ENCODE measurements at places on chromosomes 3 and 15.

GRCh38 chr3:56908004-56908403 lies 106.3 kb upstream of the ARHGEF3 start:
- DNase-seq, result no peak

DNA sequence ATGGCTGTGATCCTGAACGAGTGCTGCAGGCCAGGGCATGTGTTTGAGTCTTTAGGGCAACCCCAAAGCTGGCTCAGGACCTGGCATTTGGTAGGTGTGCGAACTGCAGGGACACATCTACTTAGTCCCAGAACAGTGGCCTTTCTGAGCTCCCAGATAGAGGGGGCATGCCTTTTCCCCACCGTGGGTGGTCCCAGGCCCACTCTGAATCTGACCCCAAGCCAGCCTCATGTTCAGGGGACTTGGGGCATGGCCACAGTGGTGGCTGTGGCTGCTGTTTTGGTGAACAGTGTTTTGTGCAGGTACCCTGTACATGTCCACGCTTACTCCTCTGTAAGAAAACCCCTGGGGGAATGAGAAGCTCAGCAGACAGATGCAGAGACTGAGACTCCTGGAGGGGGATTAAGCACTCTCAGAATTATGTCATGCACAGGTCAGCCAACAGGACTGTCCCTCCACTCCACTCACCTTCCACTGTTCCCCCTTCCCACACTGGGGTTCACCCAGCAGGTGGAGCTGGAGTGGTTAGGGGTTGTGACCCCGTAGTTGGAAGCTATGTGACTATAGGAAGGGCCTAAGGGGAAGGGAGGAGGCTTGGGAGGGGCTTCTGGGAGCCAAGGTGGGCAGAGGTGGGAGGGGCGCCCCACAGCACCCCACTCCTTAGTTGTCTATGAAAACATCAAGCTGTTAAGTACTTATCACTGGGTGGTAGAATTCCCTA lies 16.4 kb downstream of the ESYT3 start:
- no peak for DNase-seq

GRCh38 chr3:29679944-29680343 lies 399.1 kb downstream of the RBMS3 start:
- no peak for DNase-seq

- no peak for DNase-seq
These were observed 107.8 kb downstream of the ZIC4 start for GRCh38 chr3:147298511-147298982.

DNA sequence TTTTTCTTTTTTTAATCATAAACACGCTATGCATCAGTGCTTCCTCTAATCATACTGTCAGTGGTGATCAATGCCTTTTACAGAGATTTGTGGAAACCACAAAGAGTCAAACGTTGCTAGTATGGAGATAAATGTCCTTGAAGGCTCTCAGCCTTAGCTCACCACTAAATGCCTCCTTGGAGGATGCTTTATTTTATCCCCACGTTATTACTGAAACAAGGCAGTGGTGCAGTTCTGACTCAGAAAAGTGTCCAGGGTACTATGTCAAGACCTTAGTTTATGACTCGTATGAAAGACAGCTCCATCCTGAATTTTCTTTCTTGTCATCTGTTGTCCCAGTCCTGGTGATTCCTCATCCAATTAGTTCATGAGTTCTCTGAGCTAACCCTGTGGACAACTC lies 1146.7 kb downstream of the IGSF11 start:
- no peak for DNase-seq

DNA sequence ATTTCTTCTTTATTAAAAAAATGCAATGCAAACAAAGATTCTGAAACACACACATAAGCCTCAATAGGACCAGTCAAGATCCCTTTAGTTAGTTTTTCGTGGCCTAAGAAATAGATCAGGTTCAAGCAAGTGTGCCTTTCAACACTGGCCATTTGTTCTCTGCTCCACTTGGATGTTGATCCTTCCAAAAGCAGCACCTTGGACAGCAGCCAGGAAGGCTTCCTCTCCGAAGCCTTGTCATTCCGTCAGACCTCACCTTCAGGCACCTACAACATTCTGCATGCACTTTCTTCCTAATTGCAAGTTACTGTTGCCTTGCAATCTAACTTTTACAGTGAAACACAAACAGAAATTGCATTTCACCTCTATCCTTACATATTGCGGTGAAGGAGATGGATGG lies 155.9 kb upstream of the FEZF2 start:
- no peak for DNase-seq

DNA sequence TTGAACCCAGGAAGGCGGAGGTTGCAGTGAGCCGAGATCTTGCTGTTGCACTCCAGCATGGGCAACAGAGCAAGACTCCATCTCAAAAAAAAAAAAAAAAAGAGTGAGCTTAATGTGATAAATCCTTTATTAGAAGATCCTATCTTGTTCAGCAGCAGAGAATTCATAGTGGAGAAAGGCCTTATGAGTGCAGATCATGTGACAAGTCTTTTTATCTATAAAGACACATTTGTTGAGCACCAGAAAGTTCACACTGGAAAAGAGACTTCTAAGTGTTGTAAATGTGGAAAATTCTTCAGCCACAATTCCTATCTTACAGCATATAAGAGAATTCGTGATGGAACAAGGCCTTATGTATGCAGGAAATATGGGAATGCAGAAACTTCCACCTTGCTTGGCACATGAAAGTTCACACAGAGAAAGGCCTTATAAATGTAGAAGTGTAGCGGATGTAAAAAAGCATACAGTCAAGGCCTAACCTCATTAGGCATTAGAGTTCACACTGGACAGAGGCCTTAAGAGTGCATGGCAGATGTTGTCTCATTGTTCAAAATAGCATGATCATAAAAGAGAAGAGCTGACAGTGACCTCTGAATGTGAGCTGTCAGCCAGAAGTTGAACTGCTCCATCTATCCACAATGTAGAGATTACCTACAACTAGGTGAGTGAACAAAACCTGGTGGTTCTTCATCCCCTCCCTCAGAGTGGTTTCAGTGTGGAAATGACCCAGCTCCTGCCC lies 16.7 kb downstream of the ADAM10 start:
- no peak for DNase-seq

DNA sequence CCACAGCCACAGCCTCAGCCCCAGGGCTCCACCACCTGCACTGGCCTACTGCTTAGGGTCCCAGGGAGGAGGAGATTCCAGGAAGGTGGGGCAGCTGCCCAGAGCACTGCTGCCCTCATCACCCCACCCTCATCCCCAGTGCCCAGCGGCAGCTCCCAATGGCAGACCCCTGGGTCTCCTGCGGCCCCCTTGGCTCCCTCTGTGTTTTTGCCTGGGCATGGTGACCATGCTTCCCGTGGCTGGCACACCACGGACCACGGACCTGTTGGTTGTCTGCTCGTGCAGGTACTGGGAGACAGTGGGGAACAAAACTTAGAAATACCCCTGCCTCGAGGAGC lies 2.7 kb downstream of the CHST13 start:
- DNase-seq, result no peak

- no peak for DNase-seq
These were observed 894 bp upstream of the TM4SF4 start for GRCh38 chr3:149473357-149474249.

- no peak for DNase-seq
These were observed 64.3 kb downstream of the NCEH1 start for GRCh38 chr3:172646439-172647015.

DNA sequence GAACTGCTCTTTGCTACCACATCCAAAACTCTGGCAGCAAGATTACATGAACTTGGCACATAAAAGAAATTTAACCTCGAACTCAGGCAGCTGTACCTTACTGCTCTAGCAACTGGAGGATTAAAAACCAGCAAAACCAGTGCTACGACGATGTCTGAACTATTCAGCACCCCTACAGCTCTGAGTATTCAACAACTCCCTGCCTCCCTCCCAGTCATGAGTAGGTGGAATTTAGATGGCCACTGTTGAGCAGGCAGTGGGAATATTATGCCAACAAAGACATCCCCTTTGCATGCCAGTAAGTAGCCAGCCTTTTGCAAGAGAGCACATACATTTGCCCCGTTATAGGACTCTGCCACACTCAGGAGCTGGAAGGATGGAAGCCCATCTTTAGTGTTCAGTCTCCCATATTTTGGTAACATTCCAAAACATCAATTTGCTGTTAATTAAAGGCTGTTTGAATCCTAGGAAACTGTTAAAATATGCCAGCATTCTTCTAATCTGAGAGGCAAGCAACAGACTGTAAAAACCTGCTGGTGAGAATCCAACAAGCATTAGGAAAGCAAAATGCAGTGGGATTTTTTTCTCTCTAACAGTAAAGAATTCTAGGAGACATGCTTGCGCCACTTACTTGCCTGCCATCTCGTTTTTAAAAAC lies 85.4 kb downstream of the ZNF385D start:
- no peak for DNase-seq

DNA sequence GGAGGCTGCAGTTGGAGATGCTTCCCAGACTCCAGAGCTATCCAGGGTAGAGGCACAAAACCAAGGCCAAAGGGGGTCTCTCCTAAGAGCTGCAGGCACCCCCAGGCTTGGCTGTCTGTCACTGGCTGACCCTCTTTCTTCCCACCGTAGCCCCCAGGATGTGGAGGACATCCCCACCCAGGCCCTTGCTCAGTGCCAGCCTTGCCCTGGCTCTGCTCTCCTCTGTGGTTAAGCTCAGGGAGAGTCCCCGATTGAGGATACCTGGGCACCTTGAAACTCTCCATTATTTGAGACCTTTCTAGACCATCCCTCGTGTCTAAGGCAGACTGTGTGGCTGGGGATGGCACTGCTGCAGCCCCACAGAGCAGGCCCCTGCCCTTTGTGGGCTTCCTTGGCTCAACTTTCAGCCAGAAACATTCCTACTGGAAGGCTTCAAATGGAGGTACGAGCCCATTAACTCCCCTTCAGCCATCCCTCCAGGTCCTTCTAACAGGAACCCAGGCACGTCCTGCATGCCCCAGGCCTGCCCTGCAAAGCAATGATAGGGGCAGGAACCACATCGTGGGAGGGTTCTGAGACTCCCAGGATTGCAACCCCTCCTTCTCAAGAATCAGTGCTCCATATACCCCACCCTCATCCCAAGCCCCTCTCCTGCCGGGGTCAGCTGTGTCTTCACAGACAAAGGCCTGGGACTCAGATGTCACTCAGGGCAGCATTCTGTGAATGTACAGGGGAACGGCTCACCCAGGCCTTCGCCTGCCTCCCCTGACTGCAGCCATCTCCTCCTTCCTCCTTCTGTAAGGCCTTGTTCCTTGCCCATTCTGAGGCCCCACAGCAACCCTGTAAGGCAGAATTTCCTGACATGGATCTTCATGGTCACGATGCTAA lies 102.9 kb upstream of the ABHD17C start:
- DNase-seq, result no peak

DNA sequence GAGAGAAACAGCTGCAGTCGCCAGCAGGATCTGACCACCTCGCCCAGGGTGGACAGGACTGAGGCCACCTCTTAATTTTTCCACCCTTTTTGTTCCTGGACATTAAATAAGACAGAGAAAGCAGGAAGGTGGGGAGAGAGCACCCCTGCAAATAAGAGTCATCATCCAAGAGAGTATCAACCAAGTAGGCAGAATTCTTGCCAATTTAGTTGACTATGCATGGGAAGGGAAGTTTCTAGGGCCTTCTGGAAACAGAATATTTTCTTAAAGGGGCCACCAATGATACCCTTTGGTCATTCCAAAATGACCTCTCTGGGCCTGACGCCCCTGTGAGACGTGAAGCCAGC lies 136.2 kb downstream of the TJP1 start:
- no peak for DNase-seq

DNA sequence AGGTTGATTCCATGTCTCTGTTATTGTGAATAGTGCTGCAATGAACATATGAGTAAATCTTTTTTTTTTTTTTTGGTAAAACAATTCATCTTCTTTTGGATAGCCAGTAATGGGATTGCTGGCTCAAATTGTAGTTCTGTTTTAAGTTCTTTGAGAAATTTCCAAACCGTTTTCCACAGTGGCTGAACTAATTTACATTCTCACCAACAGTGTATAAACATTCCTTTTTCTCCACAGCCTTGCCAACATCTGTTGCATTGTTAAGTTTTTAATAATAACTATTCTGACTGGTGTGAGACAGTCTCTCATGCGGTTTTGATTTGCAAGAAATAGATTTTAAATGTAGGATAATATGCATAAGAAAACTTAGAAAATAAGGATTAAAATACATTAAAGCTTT lies 279.0 kb upstream of the EPHA3 start:
- DNase-seq, result no peak

- DNase-seq, result no peak
These were observed 21.0 kb downstream of the DUOX2 start for GRCh38 chr15:45093013-45093412.

DNA sequence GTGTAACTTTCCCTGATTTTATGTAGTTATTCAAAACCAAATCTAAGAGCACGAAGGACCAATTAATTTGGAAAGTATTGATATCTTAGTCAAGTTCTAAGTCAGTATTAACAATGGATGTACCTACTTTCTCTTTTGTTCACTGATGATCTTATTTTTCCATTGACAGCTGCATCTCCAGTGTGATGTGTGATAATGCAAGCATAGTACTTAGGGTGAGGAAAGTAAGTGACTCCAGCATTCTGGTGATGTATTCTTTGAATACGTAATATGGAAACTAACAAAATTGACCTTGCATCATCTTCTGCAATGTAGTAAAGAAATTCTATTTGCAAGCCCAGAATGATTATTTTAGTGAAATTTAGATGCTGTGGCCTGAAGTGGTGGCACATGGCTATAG lies 22.4 kb downstream of the FBXW12 start:
- no peak for DNase-seq

DNA sequence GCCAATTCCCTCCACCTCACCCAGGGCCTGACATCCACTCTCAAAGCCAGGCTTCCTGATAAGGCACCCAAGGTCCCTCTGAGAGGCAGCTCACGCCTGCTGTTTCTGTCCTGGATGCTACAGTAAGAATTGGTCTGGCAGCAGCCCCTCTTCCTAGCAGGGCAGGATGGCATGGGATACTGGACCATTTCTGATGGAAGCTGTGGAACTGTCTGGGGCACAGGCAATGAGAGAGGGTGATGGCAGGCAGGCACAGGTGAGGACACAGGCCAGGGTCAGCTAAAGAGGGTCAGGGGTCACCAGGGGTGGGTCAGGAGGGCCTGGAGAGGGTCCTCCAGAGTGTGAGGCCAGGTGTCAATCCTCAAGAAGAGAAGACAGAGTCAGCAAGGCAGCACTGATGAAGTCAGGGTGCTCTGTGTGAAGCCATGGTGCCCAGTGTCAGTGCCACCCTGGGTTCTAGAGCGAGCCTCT lies 41.9 kb upstream of the SLC41A3 start:
- no peak for DNase-seq

DNA sequence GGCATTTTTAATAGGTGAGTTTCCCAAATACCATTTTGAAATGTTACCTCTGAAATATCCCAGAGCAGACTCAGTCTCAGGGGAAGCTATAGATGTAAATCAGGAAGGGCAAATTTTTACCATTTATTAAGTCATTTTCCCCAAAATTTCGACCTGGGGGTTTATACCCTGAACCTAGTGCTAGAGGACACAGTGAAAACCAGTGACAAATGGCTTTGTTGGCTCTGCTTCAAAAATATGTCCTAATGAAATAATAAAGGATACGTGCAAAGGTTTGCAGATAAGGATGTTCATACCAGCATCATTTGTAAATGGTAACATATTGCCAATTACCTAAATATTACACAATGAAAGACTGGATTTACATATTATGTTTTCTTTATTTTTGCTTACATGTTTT lies 546.7 kb upstream of the ADAMTS9 start:
- DNase-seq, result no peak

GRCh38 chr15:77695961-77696582 lies 63.4 kb upstream of the LINGO1 start:
- no peak for DNase-seq

- no peak for DNase-seq
These were observed 306.2 kb downstream of the NLGN1 start for GRCh38 chr3:173703771-173704170.

Data from GM12878 (cell line).